ENCODE measurements at places on chromosomes 12 and 14. TPM values are rescaled to one million over a fixed set of nuclear protein-coding genes. Genes with fewer than 3 reads are reported as not detected.
A peak's percentile ranks its signal among the peaks of the same experiment; 100 is the strongest.

Gene C12orf50
- not detected for total RNA-seq

Gene PZP
- not detected for total RNA-seq

Gene RHEBL1
- total RNA-seq = 0.93 TPM

Gene SERPINA12
- not detected for total RNA-seq

Gene LMNTD1
- not detected for total RNA-seq

Gene IFI27
- total RNA-seq = 2.0 TPM

Gene CLEC14A
- not detected for total RNA-seq

Gene PMEL
- 0.59 TPM for total RNA-seq

DNA sequence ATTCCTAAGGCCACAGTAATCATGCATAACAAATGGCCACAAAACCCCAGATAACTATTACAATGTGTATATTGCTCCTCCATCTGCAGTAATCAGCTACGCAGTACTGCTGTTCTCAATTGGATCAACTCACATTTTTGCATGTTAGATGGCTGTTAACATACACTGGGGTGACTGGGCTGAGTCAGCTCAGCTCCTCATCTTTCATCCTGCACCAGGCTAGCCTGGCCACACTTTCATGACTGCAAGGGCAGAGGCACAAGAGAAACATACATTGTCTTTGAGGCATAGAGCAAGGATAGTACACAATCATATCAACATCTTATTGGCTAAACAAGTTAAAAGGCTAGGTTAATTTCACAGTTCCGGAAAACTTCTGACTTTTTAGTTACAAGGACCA is 306.6 kb downstream of the SLC6A15 start:
- DNase-seq = no peak

DNA sequence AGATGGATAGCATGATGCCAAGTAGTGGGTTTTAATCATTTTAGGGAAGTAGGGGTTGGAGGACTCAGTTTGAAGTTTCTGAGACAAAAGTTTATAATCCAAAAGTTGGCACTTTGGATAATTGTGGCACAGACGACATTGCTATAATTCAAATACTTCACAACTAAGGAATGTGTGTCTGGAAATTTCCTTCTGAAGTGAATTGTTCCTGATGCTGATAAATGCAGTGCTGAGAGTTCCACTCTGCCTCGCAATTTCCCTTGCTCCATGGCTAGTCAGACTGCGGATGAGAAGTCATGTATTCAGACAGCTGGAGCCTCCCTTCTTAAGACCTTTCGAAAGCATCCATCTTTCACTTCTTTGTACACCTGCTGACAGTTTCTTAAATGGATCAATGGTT is 393.3 kb upstream of the PRICKLE1 start:
- no peak for DNase-seq

DNA sequence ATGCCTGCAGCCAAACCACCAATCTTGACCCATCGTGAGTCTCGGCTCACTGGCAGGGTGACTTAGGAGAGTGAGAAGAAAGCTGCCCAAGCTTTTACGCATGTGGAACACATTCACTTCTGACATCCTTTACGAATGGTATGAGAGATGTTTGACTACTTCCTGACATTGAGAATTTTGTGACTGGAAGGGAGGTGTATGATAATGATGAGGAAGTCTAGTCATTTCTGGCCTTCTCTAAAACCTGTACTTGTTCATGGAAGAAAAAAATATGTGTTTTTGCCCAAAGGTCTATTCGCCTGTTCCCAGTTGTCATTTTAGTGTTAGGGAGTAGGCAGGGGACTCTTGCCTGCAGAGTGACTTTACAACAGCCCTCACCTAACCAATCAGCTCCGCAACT is 227.2 kb upstream of the ATP2B1 start:
- DNase-seq = no peak

DNA sequence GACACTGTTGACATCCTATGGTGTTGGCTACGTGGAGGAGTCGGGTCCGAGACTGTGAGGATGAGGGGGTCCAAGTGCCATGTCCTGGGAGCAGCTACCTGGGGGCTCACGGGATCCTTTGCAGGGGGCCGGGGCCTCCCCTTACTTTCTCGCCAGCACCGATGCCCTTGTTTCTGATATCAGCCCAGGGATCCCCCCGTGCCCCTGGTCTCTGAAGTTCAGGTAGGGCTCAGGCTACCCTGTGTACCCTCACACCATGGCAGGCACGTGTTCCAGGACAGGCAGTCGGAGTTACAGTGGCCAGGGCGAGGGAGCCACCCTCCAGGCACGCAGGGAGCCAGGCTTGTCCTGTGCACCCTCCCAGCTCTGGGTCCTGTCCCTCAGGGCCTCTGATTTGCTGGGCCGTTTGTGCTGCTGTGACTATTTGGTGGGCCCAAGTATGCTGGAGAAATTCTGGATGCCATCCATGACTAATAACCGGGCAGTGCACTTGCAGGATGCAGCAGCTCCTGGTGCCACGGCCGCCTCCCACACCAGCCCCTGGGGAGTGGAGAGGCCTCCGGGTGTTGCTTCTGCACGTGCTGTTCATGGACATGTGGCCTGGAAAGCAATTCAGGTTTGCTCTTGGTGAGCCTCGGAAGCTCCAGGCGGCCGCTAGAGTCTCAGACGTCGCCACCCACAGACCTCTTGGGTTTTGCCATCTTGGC is 93.1 kb upstream of the SFSWAP start:
- DNase-seq = no peak

DNA sequence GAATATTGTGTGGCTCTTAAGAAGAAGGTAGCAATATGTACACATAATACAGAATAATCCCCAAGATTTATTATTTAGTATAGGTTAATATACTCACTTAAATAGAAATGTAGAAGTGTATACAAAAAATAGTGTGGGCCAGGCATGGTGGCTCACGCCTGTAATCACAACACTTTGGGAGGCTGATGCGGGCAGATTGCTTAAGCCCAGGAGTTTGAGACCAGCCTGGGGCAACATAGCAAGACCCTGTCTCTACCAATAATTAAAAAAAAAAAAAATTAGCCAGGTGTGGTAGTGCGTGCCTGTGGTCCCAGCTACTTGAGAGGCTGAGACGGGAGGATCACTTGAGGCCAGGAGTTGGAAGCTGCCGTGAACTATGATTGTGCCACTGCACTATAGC is 15.3 kb upstream of the HVCN1 start:
- DNase-seq = no peak

GRCh38 chr12:6734506-6735387 is 10.9 kb downstream of the COPS7A start:
- no peak for DNase-seq

- DNase-seq = no peak
Observed at GRCh38 chr14:104635717-104636116, 31.1 kb upstream of the TMEM179 start.

- DNase-seq = no peak
Observed at GRCh38 chr12:9719790-9720189, 13.1 kb downstream of the CLECL1 start.

DNA sequence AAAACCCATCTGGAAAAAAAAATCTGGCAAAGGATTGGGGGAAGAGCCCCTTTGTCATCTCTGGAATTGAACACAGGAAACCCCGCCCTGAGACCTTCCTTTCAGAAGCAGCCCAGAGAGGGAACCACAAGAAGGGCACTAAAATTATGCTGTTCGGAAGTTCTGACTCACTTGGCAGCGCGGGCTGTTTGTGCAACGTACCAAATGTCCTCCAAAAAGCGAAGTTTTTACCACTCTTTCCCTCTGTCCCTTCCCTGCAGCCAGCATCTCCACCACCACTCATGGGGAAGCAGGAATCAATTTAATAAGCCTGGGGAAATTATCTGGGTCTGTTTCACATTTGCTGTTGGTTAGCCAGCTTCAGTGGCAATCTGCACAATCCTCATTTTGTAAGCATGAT is 3.2 kb upstream of the SYNE3 start:
- DNase-seq = peak; percentile 92

DNA sequence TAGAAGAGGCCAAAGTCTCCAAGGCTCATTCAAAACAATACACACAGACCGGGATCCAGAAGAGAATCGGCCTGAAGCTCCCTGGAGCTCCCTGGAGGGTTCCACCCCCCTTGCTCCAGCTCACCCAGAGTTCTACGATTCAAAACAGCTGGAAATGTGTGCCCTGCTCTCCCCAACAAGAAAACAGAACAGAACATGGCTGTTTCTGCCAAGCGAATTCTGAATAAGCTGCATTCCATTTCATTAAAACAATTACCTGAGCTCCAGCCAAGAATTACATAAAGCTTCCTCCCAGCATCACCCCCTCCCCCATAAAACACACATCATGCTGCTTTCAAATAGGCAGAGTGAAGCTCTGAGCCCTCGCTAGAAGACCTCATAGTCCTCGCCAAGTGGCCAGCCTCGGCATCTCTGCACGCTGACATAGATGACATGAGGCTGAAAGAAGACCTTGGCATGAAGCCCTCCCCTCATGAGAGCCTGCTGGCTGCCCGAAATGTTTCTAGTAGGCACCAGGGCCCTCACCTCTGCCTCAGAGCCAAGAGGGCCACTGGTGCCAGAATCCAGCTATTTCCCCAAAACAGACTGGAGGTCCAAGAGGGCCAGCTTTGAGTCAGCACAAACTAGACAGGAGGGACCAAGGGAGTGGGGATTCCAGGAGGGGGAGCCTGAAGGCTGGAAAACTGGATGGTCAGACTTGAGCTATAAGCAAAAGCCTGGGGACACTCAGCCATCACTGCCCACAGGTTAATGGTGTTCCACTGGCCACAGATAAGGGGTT is 8.3 kb downstream of the PXN start:
- peak; percentile 93 for DNase-seq

DNA sequence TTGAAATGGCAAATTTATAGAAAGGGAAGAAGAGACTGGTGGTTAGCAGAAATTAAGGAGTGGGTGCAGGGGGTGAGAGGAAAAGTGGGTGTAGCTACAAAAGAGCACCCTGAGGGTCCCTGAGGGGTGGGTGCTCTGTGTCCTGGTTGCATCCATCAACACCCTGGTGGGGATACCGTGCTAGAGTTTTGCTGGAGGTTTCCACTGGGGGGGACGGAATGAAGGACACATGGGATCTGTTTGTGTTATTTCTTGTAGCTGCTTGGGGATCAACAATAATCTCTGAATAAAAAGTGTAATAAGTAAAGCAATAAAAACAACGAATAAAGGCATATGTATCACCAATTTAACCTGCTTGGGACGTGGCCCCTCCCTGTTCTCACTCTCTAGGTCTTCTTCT is 175.3 kb downstream of the KIF26A start:
- no peak for DNase-seq
